ENCODE measurements at places on chromosomes 3 and 15.

DNA sequence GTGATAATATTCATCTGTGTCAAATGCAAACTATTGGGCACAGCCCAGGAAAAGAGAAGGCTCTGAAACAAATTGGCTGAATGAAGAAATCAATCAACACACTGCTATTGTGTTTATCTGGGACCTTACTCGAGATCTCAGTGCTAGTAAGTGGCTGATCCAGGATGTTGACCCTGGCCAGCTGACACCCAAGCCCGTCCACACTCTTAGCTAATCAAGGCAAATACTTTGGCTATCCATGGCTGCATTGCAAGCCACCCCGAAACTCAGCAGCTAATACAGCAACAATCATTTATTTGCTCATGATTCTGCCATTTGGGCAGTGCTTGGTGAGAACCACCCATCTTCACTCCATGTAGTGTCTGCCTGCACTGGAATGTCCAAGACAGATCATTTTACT lies 74.1 kb upstream of the UBE3A start:
- DNase-seq = no peak

- DNase-seq = no peak
Measured at GRCh38 chr3:42581400-42581708, 413 bp downstream of the SEC22C start.

GRCh38 chr3:46143951-46144473 lies 64.1 kb downstream of the CCR1 start:
- DNase-seq = no peak

- no peak for DNase-seq
Measured at GRCh38 chr3:149216193-149216869, 5.3 kb downstream of the CP start.

GRCh38 chr3:155352900-155353490 lies 59.5 kb upstream of the STRIT1 start:
- peak; percentile 77 for DNase-seq

DNA sequence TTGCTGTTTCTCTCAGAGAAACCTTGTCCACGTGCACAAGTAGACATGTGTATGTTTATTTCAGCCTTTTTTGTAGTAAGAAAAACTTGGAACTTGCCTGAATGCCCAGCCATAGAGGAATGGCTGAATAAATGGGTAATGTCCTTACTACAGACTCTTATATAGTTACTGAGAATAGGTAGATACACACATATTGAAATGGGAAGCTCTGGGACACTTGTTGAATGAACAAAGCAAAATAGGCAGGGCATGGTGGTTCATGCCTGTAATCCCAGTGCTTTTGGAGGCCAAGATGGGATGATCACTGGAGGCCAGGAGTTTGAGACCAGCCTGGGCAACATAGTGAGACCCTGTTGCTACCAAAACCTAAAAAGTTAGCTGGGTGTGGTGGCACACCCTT lies 1.7 kb downstream of the UNC45A start:
- DNase-seq = no peak

- no peak for DNase-seq
Measured at GRCh38 chr15:37767841-37768455, 166.5 kb upstream of the TMCO5A start.

DNA sequence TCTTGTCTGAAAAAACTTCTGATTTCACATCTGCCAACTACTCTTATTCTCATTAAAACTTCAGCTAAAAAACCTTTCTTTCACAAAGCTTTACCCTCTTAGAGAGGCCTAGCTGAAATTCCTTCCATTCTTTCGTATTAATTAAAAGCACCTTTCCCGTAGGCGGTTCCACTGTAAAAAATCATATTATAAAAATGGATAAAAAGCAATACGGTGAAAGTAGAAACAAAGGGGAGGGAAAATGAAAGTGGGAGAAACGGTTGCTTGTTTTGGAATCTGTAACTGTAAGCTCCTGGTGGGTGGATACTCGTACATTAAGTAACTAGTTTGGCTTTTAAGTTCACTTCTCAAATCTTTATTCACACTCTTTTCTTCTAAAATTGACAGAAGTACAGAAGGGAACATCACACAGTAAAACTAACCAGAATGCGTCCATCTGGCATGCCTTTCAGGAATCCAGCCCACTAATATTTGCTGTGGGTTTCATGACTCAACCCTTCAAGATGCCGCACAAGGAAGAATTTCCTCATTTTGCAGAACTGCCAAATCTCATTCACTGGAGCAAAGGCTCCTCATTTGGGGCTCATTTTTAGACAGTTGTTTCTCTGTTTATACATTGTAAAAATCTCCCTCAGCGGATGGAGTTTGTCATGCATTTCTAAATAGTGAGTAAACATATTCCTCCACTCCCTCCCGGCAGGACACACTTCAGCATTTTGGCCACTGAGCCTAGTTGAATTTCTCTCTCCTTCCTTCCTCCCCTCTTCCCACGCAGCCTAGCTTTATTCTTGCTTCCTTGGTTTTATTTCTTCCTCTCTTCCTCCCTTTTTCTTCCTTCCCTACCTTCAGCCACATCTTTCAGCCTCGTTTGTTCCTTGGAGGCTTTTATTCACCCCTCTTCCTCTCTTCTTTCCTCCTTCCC lies 419.5 kb upstream of the NAALADL2 start:
- peak; percentile 45 for DNase-seq

DNA sequence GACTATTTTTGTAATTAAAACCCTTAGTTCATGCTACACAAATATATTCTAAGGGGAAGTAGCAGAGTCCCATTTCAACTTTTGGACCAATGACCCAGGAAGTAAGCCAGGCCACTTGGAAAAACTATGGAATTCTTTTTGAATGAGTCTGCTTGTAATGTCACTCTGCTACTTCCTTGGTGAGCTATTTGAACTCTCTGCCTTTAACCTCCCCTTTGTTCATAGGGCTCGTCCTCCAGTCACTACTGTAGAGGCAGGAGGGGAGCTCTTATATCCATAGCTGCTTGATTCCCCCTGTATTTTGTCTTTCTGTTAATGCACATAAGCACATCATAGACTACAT lies 119.6 kb downstream of the UACA start:
- peak; percentile 28 for DNase-seq

- no peak for DNase-seq
Measured at GRCh38 chr15:53710906-53711305, 48.6 kb downstream of the WDR72 start.

GRCh38 chr15:32818758-32819447 lies 101.1 kb downstream of the GREM1 start:
- peak; percentile 30 for DNase-seq

DNA sequence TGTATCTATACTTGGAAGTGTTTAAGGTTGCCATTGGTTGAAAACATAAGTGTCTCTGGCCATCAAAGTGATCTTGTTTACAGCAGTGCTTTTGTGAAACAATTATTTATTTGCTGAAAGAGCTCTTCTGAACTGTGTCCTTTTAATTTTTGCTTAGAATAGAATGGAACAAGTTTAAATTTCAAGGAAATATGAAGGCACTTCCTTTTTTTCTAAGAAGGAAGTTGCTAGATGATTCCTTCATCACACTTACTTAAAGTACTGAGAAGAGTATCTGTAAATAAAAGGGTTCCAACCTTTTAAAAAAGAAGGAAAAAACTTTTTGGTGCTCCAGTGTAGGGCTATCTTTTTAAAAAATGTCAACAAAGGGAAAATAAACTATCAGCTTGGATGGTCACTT lies 19.7 kb downstream of the B3GNT5 start:
- no peak for DNase-seq

DNA sequence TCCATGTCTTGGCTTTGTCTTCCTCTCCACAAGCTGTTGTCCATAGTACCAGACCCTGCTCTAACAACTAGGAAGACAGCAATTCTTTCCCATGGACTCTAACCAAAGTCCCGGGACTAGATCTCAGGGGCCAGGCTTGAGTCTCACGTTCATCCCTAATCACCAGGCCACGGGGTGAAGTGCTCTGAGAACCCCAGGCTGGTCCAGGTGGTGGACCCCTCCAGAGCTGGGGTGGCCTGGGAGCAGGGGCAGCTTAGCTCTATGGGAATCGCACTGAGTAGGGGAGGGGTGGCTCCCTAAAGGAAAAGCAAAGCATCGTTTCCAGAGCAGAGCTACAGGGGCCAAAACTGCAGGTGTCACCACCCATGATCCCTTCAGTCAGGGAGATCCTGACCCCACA lies 150.9 kb downstream of the TPRA1 start:
- no peak for DNase-seq

DNA sequence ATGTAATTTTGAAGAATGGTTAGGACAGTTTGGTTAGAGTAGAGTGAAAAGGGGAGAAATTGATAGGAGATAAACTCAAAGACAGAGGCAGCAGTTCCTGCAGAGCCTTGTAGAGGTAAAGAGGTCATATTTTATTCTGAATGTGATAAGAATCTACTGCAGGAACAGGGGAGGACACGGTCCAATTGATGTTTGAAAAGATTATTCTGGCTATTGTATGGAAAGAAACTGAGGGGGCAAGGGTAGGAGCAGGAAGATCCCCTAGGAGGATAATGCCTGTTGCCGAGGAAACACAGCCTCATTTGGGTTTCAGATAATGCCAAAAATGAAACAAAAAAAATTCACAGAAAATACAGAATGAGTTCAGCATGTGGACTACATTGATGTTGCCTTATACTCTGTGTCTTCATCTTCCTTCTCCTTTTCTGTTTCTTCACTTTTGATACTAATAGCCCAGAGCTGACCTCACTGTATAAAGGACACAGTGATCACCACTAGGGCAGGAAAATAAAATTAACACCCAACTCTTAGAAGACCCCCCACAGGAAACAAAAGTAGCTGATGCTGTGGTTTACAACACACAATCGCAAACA lies 454.6 kb upstream of the UBE2E2 start:
- DNase-seq = no peak

DNA sequence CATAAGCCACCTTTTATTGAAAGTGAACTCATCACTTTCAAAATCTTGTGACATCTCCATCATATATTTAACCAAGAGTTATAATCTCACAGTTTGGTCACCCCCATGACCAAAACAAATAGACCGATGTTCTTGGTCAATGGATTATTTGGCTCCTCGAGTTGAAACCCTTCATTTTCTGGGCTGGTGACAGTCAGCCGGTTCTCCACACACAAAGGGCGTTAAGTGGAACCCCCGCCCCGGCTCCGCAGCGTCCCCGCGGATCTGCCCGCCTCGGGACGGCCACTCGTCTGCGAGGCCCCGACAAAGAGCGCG lies 772 bp downstream of the TSPAN3 start:
- DNase-seq = no peak

DNA sequence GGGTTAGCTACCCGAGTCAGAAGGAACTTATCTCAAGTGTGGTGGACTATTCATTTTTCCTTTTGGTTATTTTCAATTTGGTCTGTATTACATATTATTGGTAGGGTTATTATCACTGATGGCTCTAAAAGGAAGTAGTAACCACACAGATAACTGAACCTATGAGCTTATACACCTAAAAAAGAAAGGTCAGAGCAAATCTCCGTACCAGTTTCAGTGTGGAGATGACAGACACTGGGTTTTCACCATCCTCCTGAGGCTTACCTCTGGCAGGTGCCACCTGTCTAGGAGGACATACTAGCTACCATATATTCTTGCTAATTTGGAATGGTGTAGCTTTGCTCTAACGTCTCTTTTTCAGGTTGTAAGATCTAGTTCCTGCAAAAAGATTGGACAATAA lies 10.2 kb downstream of the GAP43 start:
- no peak for DNase-seq

GRCh38 chr3:72102112-72102616 lies 317.2 kb upstream of the PROK2 start:
- no peak for DNase-seq

- DNase-seq = no peak
Measured at GRCh38 chr3:184986366-184986889, 166.4 kb downstream of the C3orf70 start.

DNA sequence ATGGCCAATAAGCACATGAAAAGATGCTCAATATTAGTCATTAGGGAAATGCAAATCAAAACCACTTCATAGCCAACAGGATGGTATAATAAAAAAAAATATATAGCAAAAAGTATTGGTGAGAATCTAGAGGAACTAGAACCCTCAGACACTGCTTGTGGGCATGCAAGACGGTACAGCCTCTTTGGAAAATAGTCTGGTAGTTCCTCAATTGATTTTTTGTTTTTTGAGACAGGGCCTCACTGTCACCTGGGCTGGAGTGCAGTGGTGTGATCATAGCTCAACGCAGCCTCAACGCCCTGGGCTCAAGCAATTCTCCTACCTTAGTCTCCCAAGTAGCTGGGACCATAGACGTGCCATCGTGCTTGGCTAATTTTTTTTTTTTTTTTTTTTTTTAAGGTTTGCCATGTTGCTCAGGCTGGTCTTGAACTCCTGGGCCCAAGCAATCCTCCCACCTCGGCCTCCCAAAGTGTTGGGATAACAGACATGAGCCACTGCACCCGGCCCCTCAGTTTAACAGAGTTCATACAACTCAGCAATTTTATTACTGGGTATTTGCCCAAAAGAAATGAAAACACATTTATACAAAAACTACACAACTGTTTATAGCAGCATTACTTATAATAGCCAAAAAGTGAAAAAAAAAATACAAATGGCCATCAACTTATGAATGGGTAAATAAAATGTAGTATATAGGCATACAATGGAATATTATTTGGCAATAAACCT lies 5.1 kb downstream of the PRC1 start:
- DNase-seq = no peak

DNA sequence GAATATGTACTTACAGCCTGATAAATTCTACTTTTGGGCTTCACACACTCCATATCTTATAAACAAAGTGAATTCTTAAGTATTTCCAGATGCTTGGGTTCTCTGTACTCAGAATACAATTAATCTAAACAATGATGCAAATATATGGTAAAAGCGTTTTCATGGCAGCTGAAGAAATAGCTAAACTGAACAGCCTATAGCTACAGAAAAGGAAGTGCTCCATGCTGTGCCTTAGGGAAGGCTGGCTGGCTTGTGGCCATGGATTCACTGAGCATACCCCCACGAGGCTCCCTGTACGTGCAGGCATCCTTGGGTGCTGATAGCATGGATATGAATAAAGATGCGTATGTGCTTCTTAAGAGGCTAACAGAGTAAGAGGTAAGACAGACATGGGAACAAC lies 264.0 kb downstream of the KLF13 start:
- no peak for DNase-seq

- no peak for DNase-seq
Measured at GRCh38 chr3:104886220-104886995, 480.3 kb upstream of the ALCAM start.

DNA sequence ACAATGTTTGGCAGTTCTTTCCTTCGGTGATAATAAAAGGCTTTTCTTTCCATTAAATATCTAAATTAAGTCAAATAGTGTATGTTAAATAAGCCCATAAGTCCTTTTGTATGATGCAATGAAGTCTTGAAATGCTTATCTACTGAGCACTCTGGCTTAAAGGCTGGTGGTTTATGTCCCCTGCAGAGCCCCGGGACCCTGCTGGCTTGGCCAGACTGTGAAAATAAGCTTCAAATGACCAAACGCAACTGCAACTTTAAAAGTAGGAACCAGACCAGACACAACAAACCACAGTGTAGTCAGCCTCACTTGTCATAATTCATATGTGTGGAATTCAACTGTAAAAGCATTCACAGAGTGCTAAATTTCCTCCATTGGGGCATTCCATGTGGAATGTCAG lies 72.5 kb downstream of the FOXP1 start:
- no peak for DNase-seq

- DNase-seq = no peak
Measured at GRCh38 chr3:158169091-158169491, 59.2 kb downstream of the RSRC1 start.
